ENCODE measurements at places on chromosomes 7 and 10. TPM values are rescaled to one million over a fixed set of nuclear protein-coding genes. Genes with fewer than 3 reads are reported as not detected.
A peak's percentile ranks its signal among the peaks of the same experiment; 100 is the strongest.

DNA sequence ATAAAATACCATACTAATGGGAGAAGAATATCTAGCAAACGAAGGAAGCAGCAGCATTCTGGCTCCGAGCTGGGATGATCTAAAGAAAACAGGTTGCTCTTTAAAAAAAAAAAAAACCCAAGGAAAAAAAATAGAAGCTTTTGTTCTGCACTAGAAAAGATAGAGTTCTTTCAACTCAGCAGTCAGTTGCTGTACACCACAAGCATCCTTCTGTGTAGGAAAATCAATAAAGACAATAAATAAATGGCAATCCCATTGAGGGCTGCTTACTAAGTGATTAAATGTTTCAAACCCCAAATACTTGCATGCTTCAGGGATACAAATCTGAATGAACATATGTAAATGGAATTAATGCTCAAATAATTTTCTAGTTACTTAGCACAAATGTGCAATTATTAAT, 207.1 kb downstream of the TEX36 start:
- no peaks in the 10 kb centered on the region for H3K27me3 ChIP-seq
- no peak overlapping the region for H3K4me3 ChIP-seq
- no peaks in the 10 kb centered on the region for H3K36me3 ChIP-seq
- no peak for DNase-seq

DNA sequence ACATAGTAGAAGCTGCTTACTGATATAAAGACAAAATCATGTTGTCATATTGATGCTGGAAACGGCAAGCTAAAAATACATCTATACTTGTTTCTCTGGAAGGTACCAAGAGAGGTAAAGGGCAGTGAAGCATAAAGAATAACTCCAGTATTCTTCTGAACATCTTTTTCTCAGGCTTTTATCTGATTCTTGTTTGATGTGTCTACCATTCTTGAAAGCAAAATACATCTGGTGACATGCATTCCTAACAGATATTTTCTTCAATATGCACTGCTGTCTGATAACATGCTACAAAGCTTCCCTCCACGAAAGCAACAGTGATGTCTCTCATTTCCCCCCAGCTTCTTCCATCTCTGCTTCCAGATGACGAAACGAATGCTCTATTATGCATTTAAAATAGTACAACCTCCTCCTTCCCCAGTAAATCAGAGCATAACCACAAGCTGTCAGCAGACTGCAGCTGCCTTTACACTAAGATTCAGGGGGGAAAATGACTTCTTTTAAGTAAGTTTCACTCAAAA, 100.8 kb downstream of the ARHGAP21 start:
- no peak overlapping the region for H3K4me3 ChIP-seq
- no peak for DNase-seq
- H3K36me3 ChIP-seq, result no peaks in the 10 kb centered on the region

- no peaks in the 10 kb centered on the region for H3K27me3 ChIP-seq
- no peak for DNase-seq
- H3K27ac ChIP-seq, result no peak overlapping the region
Measured at GRCh38 chr7:85714043-85714578, 527.3 kb upstream of the SEMA3D start.

DNA sequence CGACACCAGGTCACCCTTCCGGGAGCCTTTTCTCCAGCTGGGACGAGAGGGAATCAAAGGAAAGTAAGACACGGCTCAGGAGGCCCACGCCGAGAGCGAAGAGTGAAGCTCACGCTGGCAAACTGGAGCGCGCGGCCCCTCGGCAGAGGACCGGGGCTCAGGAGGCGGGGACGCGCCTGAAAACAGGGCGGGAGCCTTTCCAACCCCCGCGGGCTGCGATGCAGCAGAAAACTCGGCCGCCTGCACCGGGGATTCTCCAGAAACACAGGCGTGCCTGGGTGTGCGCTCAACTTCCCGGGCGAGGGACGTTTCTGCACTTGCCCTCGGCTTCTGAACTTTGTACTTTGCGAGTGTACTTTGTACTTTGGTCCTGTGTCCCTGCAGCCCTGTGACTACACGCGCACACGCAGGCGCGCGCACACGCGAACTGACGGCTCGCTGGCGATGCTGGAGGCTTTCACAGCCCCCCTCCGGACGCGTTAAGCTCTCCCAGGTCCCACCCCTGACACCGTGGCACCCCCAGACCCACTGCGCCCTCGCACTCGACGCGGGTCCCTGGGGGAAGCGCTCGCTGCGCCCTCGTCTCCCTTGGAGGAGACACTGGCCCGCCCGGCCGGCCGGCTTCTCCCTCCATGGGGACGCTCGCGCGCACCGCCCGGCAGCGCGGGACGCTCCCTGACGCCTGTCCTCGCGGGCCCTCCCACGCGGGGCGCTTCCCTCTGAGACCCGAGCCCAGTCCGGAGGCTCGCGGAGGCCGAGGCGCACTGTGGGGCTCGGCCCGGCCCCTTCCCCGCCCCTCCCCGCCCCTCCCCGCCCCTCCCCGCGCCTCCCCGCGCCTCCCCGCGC, 588 bp upstream of the PAOX start:
- peaks cover 18% of the 10 kb centered on the region for H3K36me3 ChIP-seq
- no peaks in the 10 kb centered on the region for H3K27me3 ChIP-seq
- peak overlapping the region; percentile 63 for H3K27ac ChIP-seq
- H3K4me1 ChIP-seq, result peaks cover 53% of the 10 kb centered on the region
- no peak for DNase-seq

DNA sequence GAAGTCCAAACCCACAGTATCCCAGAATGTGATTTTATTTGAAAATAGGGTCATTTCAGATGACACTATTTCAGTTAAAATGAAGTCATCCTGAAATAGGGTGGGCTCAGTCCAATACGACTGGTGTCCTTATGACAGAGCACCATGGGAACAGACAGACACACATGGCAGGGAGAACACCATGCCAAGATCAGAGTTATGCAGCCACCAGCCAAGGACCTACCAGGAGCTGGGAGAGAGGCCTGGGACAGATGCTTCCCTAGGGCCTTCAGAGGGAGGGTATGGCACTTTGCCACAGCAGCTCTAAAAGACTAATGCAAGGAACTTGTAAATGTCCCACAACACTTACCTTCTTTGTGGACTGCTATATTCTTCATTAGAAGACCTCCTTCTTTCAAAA, 226.5 kb downstream of the NEBL start:
- no peaks in the 10 kb centered on the region for H3K4me1 ChIP-seq
- H3K36me3 ChIP-seq, result no peaks in the 10 kb centered on the region
- no peaks in the 10 kb centered on the region for H3K27me3 ChIP-seq
- H3K27ac ChIP-seq, result no peak overlapping the region
- H3K4me3 ChIP-seq, result no peak overlapping the region

MMD2 gene
- 7.1 TPM for total RNA-seq
